ENCODE measurements at places on chromosomes 16 and 17.
A peak's percentile ranks its signal among the peaks of the same experiment; 100 is the strongest.

DNA sequence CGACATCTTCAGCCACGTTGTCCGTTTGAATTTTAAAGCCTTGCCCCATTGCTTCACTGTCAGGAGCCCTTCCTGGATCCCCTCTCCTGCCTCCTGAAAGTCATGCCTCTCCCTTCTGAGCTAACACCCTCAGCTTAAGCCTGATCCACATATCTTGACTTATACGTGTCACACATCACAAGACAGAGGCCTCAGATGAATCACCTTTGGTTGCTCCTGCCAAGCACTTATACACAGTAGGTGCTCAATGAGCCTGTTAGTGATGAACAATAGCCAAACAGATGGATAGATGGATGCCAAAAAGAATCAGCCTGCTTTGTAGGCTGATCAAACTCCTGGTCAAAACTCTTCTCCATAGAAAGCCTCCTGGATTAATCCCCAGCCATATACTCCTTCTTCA is 31.8 kb downstream of the PITPNM3 start:
- no peak for DNase-seq

- no peak for DNase-seq
Measured at GRCh38 chr16:66534376-66534799, 15.5 kb downstream of the TK2 start.

DNA sequence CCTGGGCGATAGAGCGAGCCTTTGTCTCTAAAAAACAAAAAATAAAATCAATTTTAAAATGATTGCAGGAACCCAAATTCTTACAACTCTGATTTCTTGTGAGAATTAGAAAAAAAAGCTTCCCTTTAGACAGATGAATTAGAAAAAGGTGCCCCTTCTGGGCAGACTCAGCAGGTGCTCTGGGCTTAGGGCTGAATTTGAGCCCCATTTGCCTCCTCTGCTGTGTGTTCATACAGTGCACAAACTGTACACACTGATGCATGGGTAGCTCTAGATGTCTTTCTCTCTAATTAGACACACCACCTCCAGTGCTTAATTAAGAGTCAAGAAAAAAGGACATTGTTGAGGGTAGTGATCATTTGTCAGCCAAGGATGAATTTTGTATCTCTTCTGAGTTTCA is 38.5 kb upstream of the NOL11 start:
- no peak for DNase-seq

DNA sequence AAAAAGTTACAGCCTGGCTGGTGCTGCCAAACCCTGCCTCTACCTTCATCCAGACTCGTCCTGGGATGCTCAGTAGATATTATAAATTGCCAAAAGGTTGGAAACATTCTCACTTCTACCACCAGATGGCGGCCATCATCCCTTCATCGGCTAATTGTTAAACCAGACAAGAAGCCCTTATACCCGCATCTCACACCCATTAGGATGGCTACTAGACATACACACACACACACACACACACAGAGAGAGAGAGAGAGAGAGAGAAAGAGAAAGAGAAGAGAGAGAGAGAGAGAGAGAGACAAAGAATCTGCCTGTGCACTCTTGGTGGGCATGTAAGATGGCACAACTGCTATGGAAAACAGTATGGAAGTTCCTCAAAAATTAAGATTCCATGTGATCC is 15.0 kb upstream of the SCIMP start:
- peak; percentile 10 for DNase-seq

DNA sequence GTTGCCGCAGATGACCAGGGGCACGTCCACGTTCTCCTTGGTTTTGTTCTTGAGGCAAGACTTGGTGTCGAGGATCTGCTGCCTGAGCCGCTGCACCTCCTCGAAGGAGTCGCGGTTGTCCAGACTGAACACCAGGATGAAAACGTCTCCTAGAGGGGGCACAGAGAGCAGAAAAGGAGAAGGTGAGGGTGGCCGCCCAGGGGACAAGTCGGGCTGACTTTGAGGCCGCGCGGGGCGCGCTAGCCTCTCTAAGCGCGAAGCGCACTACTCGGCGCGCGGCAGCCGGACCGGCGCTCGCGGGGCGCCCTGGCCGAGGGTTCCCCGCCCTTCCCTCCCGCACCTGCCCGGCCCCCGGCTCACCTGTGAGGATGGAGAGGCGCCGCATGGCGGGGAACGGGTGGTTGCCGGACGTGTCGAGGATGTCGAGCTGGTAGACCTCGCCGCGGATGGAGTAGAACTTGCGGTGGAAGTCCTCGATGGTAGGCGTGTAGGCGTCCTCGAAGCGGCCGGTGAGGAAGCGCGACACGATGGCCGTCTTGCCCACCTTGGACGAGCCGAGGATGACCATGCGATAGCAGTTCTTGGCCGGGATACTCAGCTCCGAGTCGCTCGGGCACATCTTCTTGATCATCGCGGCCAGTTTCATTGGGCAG is 533 bp downstream of the RASD1 start:
- DNase-seq: no peak
